ENCODE measurements at places on chromosomes 1 and 21. TPM values are rescaled to one million over a fixed set of nuclear protein-coding genes. Genes with fewer than 3 reads are reported as not detected.

Gene TACSTD2
- total RNA-seq, result 22.8 TPM

GRCh38 chr1:36464605-36465393, 615 bp upstream of the MRPS15 start:
- no peak for DNase-seq
- no peaks in the 10 kb centered on the region for H3K27me3 ChIP-seq
- peaks cover 20% of the 10 kb centered on the region for H3K4me1 ChIP-seq
- H3K36me3 ChIP-seq, result peaks cover 3% of the 10 kb centered on the region
- peak overlapping the region; percentile 99 for H3K4me3 ChIP-seq

GRCh38 chr21:45004481-45005247, 64.8 kb downstream of the SLX9 start:
- H3K27me3 ChIP-seq, result peaks cover 2% of the 10 kb centered on the region
- no peak for DNase-seq
- H3K4me3 ChIP-seq, result no peak overlapping the region
- H3K27ac ChIP-seq, result no peak overlapping the region
- H3K36me3 ChIP-seq, result no peaks in the 10 kb centered on the region

- H3K27ac ChIP-seq, result no peak overlapping the region
- no peak overlapping the region for H3K4me3 ChIP-seq
- no peaks in the 10 kb centered on the region for H3K36me3 ChIP-seq
Observed at GRCh38 chr1:188224263-188224662, 1395.5 kb downstream of the PLA2G4A start.

- H3K36me3 ChIP-seq, result no peaks in the 10 kb centered on the region
- H3K4me3 ChIP-seq, result no peak overlapping the region
- no peak overlapping the region for H3K27ac ChIP-seq
- H3K27me3 ChIP-seq, result peaks cover 21% of the 10 kb centered on the region
- H3K4me1 ChIP-seq, result no peaks in the 10 kb centered on the region
Observed at GRCh38 chr1:17168091-17168876, 36.6 kb upstream of the PADI1 start.

GRCh38 chr1:117678246-117678977, 72.6 kb downstream of the TENT5C start:
- peaks cover 12% of the 10 kb centered on the region for H3K4me1 ChIP-seq
- no peaks in the 10 kb centered on the region for H3K36me3 ChIP-seq
- no peak for DNase-seq
- peaks cover 28% of the 10 kb centered on the region for H3K27me3 ChIP-seq

DNA sequence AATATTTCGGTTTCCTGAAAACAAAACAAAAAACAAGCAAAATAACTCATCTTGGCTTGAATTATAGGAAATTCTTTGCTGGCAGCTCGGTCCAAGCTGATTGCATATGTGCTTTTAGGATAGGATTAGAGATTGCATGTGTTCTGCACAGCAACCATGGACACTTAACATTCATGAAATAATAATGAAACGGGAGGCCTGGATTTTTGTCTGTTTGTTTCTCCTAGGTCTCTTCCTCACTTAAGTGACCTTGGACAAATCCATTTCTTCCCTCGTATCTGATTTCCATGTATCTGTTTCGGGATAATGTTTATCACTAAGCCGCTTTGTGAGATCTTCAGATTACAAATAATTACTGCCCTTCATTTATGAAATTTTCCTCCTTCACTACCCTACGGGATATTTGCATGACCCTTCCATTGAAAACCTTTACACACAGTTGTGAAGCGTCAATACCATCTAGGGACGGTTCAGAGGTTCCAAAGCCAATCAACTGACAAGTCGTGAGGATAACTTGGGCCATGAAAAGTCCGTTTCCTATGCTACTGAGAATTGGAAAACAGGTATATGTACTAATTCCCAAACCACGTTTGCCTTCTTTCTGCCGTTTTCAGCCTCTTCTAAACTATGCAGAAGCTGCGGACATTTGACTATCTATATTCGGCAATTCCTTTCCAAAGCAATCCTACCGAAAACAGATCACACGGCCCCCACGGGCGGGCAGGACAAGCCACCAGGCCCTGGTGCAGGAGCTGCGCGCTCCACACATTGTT, 1.3 kb upstream of the H3-3A start:
- H3K36me3 ChIP-seq, result peaks cover 17% of the 10 kb centered on the region
- no peaks in the 10 kb centered on the region for H3K27me3 ChIP-seq
- no peak for DNase-seq
- peak overlapping the region; percentile 99 for H3K27ac ChIP-seq
- H3K4me1 ChIP-seq, result peaks cover 22% of the 10 kb centered on the region
- peak overlapping the region; percentile 93 for H3K4me3 ChIP-seq

GRCh38 chr1:20358761-20359263, 68.1 kb downstream of the VWA5B1 start:
- no peak for DNase-seq
- H3K27ac ChIP-seq, result peak overlapping the region; percentile 6
- no peak overlapping the region for H3K4me3 ChIP-seq
- H3K36me3 ChIP-seq, result no peaks in the 10 kb centered on the region
- H3K4me1 ChIP-seq, result peaks cover 5% of the 10 kb centered on the region

DNA sequence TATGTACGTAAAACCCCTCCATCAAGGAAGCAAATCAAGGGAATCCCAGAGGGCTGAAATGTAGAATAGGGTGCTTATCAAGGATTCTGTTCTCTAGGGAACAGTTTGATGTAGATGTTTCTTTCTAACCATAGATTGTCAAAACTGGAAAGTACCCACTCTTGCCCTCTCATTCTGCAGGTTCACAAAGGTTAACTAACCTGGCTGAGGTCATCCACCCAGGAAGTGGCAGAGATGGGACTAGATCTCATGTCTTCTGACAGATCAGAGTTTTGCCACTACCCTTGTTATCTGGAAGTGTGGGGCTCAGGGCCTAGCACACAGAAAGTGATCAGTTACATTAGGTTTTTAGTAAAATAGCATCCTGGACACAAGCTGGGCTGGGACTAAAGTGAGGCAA, 47.4 kb downstream of the GFI1 start:
- peaks cover 18% of the 10 kb centered on the region for H3K27me3 ChIP-seq
- H3K36me3 ChIP-seq, result peaks cover 2% of the 10 kb centered on the region
- peaks cover 6% of the 10 kb centered on the region for H3K4me1 ChIP-seq
- H3K4me3 ChIP-seq, result no peak overlapping the region

DNA sequence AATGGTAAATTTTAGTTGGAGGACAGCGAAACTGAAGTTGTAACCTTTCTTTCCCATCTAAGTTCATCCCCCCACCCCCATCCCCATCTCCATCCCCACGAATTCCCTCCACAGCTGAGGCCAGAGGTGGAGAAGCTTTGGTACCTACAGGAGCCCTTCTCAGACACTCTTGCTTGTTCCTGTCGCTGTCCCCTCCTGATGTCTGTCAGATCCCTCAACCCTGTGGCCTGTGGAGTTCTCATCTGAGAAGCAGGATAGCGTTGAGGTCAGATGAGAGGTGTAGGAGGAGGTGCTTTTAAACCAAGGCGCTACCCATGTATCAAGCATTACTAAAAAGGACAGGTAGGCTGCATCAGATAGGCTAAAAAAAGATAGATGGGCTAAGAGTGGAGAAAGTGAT, 769 bp downstream of the NTPCR start:
- peaks cover 3% of the 10 kb centered on the region for H3K27me3 ChIP-seq
- H3K4me3 ChIP-seq, result peak overlapping the region; percentile 96
- H3K27ac ChIP-seq, result peak overlapping the region; percentile 99
- peaks cover 33% of the 10 kb centered on the region for H3K4me1 ChIP-seq
- peaks cover 5% of the 10 kb centered on the region for H3K36me3 ChIP-seq

Gene LTN1
- total RNA-seq, result 29.2 TPM

- H3K27me3 ChIP-seq, result peaks cover 38% of the 10 kb centered on the region
- H3K4me1 ChIP-seq, result peaks cover 7% of the 10 kb centered on the region
- no peaks in the 10 kb centered on the region for H3K36me3 ChIP-seq
- H3K27ac ChIP-seq, result no peak overlapping the region
Observed at GRCh38 chr21:45973475-45974072, 8.0 kb upstream of the COL6A1 start.

Gene SHE
- not detected for total RNA-seq

DNA sequence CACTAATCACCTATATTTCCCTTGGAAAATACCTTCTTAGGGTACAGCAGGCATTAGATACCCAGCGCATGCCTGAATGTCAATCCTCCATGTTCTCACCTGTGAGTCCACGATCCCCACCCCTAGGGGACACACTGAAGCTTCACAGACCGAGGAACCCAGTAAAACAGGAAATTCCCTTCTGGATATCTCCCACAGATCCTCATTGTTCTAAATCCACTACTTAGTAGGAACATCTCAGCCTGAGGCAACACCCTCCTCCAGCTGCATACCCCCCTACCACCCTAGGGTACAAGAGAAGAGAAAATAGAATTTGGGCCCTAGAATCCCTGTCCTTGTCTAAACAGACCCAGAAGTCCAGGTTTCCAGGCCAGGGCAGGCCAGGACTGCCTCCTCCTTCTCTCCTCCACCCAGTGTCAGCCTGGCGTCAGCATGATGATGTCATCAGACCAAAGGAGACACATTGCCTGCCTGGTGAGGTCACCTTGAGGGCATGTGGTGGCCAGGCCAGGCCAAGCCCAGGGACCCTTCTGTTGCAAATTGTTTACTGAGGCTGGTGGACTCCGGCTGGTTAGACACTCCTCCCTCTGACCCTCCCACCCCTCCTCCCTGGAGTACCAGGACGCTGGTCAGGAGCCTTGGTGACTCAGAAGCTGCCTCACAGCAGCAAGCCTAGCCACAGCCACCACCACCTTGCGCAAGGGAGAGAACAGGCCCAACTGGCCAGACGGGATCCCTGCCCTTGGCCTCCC, 6.2 kb downstream of the NECTIN4 start:
- H3K4me1 ChIP-seq, result peaks cover 31% of the 10 kb centered on the region
- peak overlapping the region; percentile 98 for H3K27ac ChIP-seq
- H3K36me3 ChIP-seq, result no peaks in the 10 kb centered on the region
- H3K27me3 ChIP-seq, result no peaks in the 10 kb centered on the region

Gene TCHH
- not detected for total RNA-seq

DNA sequence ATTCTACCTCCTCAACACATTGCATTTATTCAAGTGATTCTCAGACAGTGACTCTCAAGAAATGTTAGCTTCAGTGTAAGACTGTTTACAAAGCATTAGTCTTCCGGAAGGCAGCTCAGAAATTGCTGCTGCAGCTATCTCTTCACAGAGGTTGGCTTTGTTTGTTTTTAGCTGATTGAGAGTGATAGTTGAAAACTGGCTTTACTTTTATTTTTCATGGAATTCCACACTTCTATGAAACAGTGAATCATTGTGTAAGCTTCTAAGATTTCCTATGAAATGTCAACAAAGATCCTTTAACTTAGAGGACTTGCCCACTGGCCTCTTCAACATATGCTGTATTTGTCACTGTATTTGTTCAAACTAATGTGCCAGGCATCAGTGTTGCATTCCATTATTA, 121.3 kb downstream of the TNNI3K start:
- H3K27ac ChIP-seq, result no peak overlapping the region
- no peaks in the 10 kb centered on the region for H3K27me3 ChIP-seq
- peaks cover 1% of the 10 kb centered on the region for H3K36me3 ChIP-seq
- H3K4me3 ChIP-seq, result no peak overlapping the region

- H3K27ac ChIP-seq, result no peak overlapping the region
- no peak overlapping the region for H3K4me3 ChIP-seq
- H3K4me1 ChIP-seq, result peaks cover 10% of the 10 kb centered on the region
- peaks cover 19% of the 10 kb centered on the region for H3K27me3 ChIP-seq
- DNase-seq, result no peak
Observed at GRCh38 chr1:38274974-38275373, 228.4 kb upstream of the POU3F1 start.

DNA sequence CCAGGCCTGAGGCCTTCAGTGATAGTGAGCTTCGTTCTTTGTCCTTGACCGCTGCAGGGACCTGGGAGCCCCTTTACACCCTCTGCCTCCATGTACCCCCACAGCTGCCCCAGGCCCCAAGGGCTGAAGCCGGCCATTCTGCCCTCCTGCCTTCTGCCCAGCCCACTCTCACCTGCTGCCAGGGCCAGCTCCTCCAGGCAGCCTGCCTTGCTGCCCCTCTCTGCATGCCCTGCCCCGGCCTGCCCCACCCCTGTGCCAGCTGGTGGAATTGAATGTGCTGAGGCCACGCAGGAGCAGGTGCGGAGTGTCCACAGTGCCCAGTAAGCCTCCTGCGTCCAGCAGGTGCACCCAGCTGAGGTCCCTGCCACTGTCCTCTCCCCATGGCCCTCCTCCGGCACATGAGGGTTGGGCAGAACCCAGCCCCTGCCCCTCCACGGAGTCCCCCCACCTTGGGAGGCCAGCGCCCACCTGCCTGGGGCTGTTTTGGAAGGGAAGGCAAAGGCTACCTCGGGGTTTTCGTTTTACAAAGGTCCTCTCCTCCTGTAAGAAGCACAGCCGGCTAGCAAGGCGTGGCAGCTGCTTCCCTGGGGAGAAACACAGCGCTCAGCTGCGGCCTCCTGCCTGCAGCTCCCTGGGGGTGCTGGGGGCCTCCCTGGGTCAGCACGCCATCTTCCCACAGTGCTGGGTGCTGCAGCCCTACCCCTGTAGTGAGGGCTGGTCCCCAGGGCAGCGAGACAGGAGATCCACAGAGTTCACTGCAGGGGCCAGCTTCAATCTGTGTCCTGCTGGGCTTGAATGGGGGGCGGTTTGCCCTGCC, 21.0 kb downstream of the MMEL1 start:
- no peak overlapping the region for H3K4me3 ChIP-seq
- no peak overlapping the region for H3K27ac ChIP-seq
- peak; percentile 8 for DNase-seq
- no peaks in the 10 kb centered on the region for H3K36me3 ChIP-seq
- H3K27me3 ChIP-seq, result peaks cover 25% of the 10 kb centered on the region

DNA sequence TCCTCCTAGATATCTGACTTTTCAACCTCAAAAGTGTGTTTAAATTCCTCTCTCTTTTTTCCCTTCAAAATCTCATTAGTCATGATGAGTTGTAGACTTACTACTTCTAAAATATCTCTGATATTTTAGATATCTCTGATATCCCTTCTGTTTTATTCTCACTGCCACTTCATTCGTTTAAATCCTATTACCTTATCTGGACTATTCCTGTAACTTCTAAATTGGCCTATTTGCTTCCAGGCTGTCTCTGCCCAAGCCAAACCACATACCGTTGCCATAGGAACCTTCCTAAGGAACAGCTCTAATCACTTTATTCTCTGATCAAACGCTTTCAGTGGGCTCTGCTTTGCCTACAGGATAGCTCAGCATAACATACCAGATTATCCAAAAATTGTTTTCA, 333.1 kb upstream of the CHRM3 start:
- no peaks in the 10 kb centered on the region for H3K36me3 ChIP-seq
- H3K27me3 ChIP-seq, result no peaks in the 10 kb centered on the region
- H3K4me1 ChIP-seq, result peaks cover 6% of the 10 kb centered on the region
- no peak overlapping the region for H3K4me3 ChIP-seq
- no peak overlapping the region for H3K27ac ChIP-seq

DNA sequence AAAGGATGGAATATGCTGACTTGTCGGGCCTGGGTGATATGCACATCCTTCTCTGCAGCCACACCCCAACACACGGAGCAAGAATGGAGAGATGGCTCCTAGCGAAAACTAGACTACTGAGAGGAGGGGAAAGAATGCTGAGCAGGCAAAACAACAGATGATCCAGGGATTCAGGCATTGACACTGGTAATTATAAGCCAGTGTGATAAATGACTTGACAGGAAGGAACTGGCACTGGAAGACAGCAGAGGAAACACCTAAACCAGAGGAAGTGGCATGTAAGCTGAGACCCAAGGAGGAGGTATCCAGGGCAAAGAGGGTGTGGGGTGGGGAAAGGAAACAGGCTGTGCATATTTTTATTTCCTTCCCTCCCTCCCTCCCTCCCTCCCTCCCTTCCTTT, 31.7 kb upstream of the KHDRBS1 start:
- peaks cover 4% of the 10 kb centered on the region for H3K27me3 ChIP-seq
- no peaks in the 10 kb centered on the region for H3K36me3 ChIP-seq
- no peak for DNase-seq
- H3K4me1 ChIP-seq, result no peaks in the 10 kb centered on the region
- H3K27ac ChIP-seq, result no peak overlapping the region
- H3K4me3 ChIP-seq, result no peak overlapping the region
